ENCODE measurements at places on chromosomes 12 and 14.

DNA sequence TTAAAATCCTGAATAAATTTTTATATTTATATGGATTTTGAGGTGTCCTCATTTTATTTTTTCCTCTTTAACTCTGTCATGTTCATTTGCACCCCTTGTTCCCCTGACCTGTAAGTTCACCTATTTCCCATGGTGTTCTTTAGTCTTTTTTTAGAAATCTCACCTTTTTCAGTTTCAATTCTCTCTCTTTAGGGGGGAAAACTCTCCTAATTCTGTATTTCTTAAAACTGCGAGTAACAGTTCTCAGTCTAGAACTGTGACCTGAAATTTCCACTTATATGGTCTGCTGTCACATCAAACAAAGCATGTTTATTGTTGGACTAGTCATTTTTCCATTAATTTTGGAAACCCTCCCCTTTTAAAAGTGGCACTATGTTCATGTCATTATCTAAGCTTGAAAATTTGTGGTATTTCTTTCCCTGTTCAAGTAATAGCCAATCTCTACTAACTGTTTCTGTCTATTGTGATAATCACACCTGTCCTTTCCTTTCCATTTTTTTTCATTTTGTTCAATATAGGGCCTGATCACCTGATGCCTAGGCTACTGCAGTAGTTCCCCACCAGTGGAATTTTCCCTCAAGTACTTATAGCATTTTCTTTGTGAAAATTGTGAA, 14.0 kb upstream of the FBXO33 start:
- DNase-seq, result no peak

GRCh38 chr12:114405519-114406271, at the start of gene TBX5:
Gene TBX5, minus strand, starts transcription at chr12:114406144. Its CDS starts 2,246 bp downstream, at chr12:114403898.
- DNase-seq, result no peak

DNA sequence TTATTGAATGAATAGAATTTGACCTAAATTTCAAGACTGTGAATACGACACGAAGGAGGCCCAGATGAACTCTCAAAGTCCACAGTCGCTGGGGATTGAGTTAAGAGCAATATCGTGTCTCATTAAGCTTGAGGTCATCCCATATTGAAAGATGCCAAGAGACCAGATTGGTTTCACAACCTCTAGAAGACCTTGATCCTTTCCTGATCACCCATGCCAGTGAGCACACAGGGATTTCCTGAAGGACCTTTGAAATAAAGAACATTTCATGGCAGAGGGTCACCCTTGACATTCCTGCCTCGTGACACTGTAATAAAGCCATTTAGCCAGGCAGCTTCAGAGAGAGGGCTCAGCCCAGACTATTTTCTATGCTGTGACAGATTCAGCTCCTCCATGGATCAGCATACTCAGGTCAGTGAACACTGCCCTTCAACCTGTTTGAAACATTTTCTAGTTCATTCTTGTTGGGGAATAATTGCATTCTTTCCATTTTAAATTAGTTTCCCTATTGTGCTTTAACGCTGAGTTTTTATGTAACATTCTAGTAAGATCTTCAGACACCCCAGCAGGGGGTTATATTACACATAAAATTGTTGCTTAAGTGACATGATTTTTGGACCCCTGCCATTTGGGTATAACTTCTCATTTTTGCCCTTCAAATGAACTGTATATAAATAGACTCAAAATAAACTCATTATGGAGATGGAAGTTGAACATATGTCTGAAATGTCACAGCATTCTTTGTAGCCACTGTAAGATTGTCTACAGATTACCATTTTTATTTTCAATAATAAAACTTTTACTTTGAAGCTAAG, 213.2 kb downstream of the C12orf50 start:
- no peak for DNase-seq

- no peak for DNase-seq
Observed at GRCh38 chr12:130919086-130919485, 34.6 kb upstream of the ADGRD1 start.

- no peak for DNase-seq
Observed at GRCh38 chr14:102320671-102321455, 1.3 kb downstream of the ZNF839 start.

- DNase-seq, result no peak
Observed at GRCh38 chr12:67788118-67788517, 139.6 kb downstream of the DYRK2 start.

DNA sequence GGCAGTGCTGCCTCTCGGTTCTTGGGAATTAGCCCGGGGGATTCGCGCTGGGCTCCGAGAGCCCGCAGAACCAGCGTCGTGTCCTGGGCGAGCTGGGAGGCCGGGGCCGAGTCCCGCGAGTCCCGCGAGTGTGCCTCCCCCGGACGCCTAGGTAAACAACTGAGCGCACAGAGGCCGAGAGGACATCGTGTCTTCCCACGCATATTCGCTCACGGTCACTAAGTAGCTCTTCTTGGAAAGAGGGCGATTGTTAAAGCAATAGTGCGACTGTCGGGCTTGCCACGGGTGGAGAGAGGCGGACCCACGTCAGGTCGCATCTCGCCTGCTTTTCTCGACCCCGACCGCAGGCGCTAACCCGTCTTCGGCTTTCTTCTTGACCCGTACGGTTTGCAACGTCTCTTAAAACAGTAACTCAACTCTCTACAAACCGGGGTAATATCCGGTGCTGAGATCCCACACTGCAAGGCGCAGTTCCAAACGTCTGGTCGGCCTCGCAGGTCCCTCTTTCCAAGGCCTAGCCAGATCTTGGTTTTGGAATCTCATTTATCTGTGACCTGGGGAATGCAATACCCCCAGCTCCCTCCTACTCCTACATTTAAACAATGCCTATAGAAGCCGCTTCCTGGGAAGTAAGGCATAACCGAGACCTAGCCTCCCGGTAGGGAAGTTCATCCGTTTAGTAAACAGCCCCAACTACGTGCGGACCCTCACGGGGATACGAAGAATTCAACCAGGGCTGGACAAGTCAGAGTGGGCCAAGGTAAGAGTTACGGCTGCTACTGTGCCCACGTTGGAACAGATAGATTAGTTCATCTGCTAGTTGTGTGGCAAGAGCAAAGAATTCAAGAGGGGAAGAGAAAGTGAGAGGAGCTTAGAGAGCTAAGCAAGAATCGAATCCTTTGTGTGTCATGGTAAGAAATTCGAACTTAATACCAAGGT, 736 bp upstream of the PHLDA1 start:
- no peak for DNase-seq

DNA sequence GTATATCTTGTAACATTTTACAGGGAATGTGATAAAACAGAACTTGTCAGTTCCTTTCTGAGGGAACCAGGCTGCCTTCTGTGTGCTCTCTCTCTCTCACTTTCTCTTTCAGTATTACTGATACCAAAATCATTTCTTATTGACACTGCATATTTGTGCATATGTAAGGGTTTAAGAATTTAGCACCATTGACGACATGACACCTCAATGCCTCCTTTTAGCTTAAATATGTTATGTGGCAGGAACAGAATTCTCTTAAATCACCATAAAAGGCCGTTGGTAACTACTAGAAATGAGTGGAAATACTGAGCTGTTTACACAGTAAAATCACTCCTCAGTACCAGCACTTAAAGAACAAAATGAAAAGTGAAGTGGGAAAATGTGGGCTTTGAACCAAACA, 457.7 kb upstream of the SYT1 start:
- no peak for DNase-seq

DNA sequence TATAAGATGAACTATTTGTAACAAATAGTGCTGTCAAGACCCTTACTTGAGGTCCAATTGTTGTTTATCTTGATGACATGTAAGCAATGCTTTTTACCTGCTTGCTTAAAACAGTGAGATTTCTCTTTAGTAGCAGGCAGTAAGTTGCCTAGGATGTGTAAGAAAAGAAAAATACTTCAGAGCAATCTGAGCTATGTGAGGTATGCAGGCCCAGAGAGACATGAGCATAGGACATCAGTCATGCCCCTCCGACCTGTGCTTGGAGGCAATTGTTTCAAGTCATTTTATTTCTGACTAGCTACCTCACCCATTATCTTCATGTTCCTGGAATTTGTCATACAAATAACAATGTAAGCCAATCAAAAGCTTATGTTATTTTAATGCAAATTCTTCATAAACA, 930.6 kb upstream of the FBXO33 start:
- DNase-seq, result no peak

DNA sequence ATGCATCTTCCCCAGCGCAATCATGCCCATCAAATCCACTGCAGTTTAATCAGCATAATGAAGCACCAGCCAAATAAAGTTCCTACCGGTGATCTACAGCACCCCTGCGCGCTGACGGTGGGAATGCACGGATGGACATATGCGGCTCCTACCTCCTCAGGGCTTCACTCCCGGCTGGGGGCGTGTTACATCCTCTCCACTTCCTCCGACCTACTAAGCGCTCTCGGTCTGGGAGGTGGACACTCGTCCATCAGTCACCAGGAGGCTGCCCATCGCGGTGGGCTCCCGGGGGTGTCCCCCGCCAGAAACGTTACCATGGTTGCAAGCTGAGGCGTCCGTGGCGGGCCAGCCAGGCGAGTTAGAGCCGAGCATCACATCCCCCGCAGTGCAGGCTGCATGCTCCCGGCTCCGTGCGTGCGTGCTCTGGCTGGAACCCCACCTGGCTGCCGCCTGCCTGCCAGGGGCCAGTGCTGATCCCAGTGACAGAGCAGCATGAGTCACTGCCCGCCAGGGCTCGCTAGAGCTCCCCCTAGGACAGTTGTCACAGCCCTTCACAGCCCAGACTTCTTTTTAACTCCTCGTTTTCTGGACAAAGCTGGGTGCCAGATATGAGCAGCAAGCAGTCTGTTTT, 73.0 kb downstream of the CIT start:
- DNase-seq, result no peak

GRCh38 chr12:107014055-107014454, 27.1 kb upstream of the MTERF2 start:
- no peak for DNase-seq

GRCh38 chr12:24172031-24172772, 222.7 kb upstream of the SOX5 start:
- no peak for DNase-seq

GRCh38 chr14:72739446-72740405, 154.2 kb downstream of the DPF3 start:
- no peak for DNase-seq

DNA sequence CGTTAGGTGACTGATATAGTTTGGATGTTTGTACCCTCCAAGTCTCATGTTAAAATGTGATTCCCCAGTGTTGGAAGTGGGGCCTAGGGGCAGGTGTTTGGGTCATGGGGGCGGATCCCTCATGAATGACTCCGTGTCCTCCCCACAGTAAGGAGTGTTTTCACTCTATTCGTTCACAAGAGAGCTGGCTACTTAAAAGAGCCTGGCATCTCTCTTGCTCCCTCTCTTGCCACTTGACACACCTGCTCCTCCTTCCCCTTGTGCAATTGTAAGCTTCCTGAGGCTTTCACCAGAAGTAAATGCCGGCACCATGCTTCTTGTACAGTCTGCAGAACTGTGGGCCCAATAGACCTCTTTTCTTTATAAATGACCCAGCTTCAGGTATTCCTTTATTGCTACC, 2.6 kb downstream of the IFI27L2 start:
- DNase-seq, result no peak

DNA sequence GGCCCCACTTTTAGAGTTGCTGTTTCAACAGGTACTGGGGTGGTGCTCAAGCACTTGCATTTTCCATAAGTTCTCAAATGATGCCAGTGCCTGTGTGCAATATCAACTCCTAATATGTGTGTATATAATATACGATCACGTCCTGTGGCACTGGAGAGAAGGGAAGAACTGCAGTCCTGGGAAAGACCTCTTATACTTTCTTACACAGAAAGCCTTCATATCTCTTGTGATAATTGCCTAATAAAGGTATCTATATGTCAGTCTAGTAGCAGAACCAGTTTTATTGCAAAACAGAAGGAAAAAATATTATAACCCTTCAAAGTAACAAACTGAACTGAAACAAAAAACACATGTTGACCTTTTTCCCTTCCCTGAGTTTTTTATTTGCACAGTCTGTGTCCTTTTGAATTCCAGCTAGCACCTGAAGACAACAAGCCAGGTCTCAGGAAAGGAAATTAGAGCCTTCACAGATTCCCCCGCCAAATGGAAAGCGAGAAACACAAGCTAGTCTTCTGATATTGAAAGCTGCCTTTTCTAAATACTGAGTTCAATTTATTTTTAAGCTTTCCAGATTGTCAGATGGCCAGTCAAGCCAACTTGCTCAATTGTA, 44.4 kb downstream of the IGF1 start:
- DNase-seq, result no peak

- DNase-seq, result no peak
Observed at GRCh38 chr12:132593521-132593920, 16.9 kb downstream of the LRCOL1 start.

DNA sequence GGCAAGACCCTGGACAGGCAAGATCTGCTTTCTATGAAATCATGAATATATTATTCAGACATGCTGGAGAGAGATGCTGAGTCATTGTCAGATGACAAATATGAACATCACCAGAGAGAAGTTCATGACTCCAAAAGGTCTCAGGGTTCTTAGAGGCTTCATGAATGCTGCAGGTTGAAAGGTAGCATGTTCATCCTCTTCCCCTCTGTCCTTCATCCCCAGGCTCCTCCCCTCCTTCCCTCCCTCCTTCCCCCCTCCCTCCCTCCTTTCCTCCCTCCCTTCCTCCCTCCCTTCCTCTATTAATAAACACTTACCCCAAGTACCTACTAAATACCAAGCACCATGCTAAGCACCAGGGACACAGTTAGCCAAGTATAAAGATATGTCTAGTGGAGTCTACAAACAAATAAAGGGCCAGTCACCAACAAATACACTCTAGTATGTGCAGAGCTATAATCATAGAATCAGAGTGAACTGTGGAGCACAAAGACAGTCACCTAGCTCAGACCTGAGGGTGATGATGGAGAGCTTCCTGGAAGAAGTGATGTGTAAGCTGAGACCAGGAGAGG, 46.2 kb downstream of the RPH3A start:
- no peak for DNase-seq
